Stimulated activated CD4-positive, alpha-beta T cell treated with anti-CD3 and anti-CD28 coated beads, Interleukin-1b, Interleukin-23, amount 100 ng/mL, for 1 hour (primary cell): ENCODE measurements at places on chromosomes 16 and 17.

GRCh38 chr16:17334096-17334495 lies 136.7 kb downstream of the XYLT1 start:
- DNase-seq, result no peak

- no peak for DNase-seq
Measured at GRCh38 chr17:13851889-13852288, 217.4 kb upstream of the COX10 start.

GRCh38 chr17:45425125-45425983 lies 7.3 kb downstream of the ARHGAP27 start:
- no peak for DNase-seq

GRCh38 chr16:747978-748746 lies 7.4 kb upstream of the CIAO3 start:
- no peak for DNase-seq

- DNase-seq, result no peak
Measured at GRCh38 chr16:29107299-29107698, 122.4 kb downstream of the LAT start.

DNA sequence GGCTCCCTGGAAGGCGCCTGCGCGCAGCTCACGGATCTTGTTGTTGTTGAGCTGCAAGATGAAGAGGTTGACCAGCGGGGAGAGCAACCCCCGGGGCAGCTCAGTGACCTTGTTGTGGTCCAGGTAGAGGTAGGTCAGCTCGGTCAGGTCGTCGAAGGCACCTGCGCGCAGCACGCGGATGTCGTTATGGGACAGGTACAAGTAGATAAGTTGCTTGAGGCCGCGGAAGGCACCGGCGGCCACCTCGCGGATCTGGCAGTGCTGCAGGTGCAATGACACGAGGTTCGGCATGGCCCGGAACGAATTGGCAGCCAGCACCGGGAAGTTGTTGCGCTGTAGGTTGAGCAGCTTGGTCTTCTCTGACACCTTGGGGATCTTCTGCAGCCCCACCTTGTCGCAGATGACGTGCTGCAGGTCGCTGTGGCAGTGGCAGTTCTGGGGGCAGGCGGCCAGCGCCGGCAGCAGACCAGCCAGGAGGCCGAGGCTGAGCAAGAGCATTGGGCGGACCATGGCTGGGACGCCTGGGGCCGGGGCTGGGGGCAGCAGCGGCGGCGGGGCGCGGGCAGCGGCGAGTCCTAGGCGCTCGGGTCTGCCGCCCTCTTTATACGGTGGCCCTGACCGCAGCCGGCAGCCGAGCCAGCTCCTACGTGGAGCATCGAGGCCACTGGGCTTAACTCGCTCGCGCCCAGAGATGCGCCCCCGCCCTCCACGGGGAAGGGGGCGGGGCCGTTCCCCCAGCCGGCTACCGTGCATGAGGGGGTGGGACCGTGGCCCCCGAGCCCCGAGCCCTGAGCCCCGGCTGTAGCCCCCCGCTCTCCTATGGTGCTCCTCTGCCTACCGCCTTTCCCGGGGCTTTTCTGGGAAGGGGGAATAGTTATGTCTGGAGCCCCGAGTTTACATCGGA lies at the start of gene CHAD:
Gene CHAD (minus strand): TSS at position 577 of the 904 bp plus-strand sequence. CDS start 67 bp downstream, at position 510.
- no peak for DNase-seq

DNA sequence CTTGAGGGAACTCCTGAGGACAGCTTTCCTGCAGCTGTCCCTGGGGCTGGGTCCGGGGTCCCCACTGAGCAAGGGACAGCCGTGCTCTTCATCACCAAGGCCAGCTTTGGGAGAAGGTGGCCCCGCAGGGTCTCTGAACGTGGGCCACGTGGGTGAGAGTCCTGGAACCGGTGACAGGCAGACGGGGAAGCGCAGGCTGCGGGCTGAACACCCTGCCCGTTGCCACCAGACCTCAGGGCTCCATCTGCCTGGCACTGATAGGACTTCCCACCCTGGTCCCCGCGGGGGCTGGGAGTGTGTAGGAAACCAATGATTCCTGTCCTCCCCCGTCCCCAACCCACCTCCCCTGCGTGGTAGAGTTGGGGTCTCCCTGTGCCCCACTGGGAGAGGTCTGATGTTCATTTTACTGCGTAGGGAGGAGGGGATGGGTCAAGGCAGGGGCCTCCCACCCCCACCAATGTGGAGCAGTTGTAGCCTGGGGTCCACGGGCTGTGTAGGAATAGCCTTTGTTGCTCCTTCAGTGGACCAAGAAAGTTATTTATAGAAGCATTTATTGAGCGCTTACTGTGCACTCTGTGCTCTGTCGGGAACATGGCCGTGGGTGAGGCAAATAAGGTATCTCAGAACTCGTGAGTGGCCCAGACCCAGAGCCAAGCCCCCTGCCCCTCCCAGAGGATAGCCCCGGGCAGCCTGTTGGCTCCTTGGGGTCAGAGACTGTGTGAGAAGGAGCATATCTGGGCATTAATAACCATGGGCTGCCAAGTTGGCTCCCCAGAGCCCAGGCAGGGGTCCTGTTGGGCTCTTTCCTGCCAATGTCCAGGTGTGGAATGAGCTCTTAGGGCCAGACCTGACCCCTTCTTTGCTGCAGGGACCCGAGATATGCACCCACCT lies 1.3 kb downstream of the ADGRG1 start:
- no peak for DNase-seq

DNA sequence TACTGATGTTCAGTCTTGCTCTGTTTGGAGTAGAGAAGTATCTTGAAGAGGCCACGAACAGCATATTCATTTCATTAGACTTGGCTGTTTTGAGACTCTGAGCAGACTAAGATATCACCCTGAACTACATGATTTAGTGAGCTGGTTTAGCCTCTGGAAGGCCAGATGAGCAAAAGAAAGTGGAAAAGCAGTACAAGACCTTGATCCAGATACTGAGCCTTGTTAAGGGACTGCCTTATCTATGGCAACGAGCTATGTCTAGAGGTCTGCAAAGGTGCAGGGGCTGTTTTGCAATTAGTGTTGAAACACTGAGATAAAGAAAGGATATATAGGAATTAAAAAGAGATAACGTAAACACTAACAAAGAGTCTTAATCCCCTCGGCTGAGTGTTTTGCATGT lies 231.4 kb downstream of the IRX3 start:
- no peak for DNase-seq

DNA sequence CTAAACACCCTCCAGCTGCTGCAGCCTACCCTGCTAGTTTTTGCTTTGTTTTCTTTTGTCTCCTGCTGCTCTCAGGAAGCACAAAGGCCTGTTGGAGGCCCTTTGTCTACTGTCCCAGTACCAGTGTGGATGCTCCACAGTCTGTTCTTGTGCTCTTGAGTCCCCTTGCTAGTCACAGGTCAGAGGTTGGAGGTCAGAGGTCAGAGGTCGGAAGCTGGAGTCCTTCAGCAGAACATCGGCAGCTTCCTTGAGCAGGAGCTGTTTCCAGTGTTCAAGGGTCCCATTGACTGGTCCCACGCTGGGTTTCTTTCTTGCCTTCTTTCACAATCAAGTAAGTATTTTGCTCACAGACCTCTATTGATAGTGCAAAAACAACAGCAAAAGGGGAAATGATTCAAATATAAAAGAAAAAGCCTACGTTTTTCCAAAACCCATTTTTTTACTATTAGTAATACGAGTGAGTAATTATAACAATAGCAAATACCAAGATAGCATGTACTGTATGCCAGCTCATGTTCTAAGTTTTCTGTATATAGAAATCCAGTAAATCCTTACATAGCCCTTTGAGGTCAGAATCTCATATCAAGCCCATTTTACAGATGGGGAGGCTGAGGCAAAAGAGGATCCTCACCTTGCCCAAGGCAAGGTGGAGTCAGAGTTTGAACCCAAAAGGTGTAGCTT lies 10.9 kb upstream of the IL34 start:
- DNase-seq, result no peak

DNA sequence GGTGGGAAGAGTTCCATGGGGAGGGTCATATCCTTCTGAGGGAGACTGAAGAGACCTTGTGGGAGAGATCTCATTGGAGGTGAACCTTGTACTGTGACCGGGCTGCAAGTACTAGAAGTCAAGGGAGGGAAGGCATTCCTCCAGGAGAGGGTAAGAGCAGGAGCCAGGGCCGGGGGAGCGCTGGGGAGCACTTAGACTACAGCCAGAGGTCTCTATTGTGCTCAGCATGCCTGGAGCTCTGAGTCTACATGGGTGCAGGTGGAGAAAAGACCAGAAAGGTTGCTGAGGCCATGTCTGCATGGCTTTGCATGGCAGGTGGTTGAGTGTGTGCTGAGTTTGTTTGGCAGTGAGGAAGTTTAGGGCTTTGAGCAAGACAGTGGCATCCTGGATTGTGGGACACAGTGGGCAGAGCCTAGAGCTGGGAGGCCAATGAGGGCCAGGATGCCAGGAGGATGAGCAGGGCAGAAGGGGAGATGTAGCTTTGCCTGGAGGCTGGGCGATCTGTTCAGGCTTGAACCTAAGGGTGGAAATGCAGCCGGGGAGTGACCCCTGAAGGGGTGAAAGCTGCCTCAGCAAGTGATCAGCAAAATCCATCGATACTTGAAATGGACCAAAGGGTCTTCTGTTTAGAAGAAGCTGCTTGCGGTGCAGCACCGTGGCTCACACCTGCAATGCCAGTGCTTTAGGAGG lies 317.4 kb upstream of the TNRC6C start:
- no peak for DNase-seq

GRCh38 chr16:70736465-70737376 lies 50.9 kb upstream of the MTSS2 start:
- DNase-seq, result no peak

GRCh38 chr16:83967838-83968305 lies at the start of gene NECAB2:
Gene NECAB2, plus strand, starts transcription at chr16:83968244. Its CDS starts 405 bp downstream, at chr16:83968649.
- DNase-seq, result no peak

- DNase-seq, result no peak
Measured at GRCh38 chr16:64092271-64092670, 1029.6 kb downstream of the CDH11 start.

DNA sequence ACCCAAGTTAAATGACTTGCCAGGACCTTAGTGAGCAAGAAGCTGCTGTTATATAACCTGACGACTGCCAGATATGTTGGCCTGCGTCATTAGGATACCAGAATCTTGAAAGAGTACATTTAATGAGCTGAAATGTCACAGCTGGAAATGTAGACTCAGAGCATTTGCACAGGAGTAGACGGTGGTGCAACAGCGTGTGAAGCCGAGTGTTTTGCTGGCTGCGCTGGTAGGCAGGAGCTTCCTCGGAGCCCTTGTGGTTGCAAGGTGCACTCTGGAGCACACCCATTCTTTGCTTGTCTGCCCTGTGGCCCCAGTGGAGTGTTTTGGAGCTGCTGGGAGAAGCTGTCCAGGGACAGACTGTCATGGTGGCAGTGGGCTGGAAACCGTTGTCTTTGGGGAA lies 79.3 kb downstream of the BANP start:
- DNase-seq, result no peak

DNA sequence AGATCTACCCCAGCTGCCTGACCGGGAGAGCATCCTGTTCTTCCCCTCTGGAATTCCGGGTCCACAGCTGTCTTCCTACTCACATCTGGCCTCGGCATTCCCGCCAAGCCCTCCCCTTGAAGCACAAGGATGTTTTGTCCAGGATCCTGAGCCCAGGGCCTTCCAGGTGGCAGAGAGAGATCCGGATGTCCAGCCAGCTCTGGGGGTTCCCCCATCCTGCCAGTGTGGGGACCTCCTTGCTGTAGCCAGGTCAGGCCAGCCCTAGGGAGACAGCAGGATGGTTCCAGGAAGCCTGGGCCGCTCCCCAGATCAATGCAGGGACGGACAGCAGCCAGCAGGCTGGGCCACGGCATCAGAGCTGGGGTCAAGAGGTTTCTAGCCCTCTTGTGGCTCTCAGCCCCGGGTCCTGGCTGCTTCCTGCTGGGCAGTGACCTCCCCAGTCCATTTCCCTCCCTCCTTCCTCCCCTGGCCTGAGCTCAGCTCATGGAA lies 55.3 kb downstream of the SOCS3 start:
- DNase-seq, result no peak

DNA sequence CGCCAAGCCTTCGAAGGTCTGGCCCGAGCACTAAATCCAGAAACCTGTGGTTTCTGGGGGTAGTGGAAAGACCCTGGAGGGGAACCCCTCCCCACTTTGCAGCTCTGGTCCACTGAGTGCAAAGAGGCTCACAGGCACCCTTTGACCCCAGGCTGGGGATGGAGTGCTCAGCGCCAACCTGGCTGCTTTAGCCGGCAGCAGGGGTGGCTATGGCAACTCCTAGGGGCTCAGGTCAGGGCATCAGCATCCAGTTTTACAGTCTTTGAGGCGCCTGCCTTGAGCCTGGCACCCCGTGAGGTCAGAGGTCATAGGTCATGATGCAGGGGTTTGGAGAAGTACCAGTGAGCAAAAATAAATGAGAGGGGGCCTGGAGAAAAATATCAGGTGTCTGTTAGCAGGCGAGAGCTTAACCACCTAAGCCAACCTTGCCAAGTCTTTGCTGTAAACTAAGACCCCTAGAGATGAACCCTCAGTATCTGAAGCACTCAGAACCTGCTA lies 17.9 kb downstream of the CA7 start:
- no peak for DNase-seq

GRCh38 chr17:74857191-74857590 lies 2.5 kb downstream of the GRIN2C start:
- no peak for DNase-seq

DNA sequence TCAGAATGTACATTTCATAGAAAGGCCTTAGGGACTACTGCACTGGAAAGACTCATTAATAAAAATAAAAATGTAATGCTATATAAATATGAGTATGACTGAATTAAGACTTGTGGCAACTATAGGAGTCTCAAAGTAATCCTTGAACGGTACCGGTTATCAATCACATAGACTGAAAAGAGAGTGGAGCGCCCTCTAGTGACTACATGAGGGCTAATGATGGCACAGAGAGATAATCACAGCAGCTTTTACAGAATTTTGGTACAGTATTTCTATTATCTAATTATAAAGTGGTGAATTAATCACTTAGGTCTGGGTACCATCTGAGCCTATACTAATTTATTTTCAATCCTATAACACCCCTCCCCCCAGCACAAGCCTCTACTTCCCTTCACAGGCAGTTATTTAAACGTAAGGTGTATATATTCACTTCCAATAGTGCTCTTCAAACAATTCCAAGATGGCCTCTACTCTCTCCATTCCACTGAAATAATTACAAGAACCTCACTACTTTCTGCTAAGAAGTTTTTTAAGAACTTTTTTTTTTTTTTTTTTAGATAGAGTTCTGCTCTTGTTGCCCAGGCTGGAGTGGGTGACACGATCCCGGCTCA lies 40.7 kb upstream of the ANKFY1 start:
- peak; percentile 15 for DNase-seq

- no peak for DNase-seq
Measured at GRCh38 chr17:73954951-73955350, 248.5 kb upstream of the RPL38 start.

- no peak for DNase-seq
Measured at GRCh38 chr17:40463122-40463550, 19.9 kb downstream of the IGFBP4 start.

GRCh38 chr16:81283044-81283443 lies 31.7 kb upstream of the GAN start:
- DNase-seq, result no peak
